ENCODE measurements at places on chromosomes 3 and 15.
A peak's percentile ranks its signal among the peaks of the same experiment; 100 is the strongest.

GRCh38 chr3:159674583-159674982 is 314.1 kb upstream of the IL12A start:
- no peak for DNase-seq

DNA sequence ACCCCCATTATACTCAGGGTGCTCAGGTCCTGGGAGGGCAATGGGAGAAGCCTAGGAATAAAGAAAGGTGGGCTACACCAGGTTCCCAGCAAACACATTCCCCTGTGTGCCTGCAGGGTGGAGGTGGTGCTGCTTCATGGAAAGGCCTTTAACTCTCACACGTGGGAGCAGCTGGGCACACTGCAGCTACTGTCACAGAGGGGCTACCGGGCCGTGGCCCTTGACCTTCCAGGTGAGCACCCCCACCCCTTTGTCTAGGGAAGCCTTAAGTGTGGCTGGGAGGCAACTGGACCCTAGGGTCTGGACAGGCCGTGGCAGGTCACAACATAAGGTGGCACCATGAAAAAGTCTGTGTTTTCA is 3.3 kb downstream of the ABHD14A start:
- DNase-seq, result no peak

- no peak for DNase-seq
Observed at GRCh38 chr15:99408236-99409096, 157.2 kb downstream of the LRRC28 start.

GRCh38 chr3:124688581-124689454 is 41.4 kb upstream of the UMPS start:
- DNase-seq, result peak; percentile 68

- no peak for DNase-seq
Observed at GRCh38 chr15:65421360-65422215, 1.2 kb downstream of the IGDCC4 start.

GRCh38 chr3:81910244-81910852 is 148.9 kb upstream of the GBE1 start:
- no peak for DNase-seq

- no peak for DNase-seq
Observed at GRCh38 chr3:184801241-184801785, 10.7 kb upstream of the VPS8 start.

DNA sequence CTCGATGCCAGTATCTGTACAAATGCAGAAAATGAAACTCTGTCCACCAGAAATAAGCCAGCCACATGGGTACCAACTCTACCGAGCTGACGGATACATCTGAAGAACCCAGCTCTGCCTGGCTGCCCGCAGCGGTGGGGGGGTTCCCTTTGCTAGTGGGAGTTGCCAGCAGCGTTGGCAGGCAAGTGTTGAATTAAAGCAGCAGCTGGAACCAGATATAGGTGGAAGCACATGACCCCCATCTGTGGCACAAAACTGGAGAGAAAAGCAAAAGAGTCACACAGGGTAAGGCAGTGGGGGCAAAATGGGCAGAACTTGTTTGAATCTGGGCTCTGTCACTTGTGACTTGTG is 17.9 kb downstream of the CRYGS start:
- no peak for DNase-seq

DNA sequence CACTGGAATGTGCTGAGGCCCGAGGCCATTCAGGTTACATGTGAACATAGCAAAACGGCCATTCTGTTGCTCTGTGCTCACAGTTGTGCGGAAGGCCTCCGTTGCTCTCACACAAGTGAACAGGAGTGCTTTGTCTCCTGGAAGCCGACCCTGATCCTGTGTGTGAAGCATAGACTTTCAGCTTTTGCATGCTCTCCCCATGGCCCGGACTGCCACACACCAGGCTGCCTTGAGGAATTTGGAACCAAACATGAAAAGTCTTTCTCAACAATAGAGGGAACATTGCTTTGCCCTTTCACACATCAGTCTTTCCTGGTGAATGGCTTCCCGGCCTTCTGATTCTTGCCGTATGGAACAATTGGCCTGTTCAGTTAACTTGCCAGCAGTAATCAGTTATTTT is 154.8 kb upstream of the LRIG1 start:
- no peak for DNase-seq

DNA sequence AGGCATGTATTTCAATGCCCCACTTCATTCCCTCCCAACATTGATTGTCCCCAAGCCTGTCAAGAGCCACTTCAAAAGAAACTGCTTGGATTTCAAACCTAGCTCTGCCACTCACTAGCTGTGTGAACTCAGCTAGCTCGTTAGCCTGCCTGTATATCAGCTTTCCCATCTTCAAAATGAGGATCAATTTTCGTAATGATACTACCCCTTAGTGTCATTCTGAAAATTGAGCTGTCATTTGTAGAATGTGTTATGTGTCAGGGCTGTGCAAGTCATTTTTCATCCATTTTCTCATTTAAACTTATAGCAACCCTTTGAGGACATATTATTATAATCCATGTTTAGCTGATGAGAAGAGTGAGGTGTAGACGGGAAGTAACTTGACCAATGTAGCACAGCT is 88.6 kb downstream of the TRIM42 start:
- DNase-seq, result no peak

GRCh38 chr3:49807431-49808114 is 4.5 kb downstream of the INKA1 start:
- DNase-seq, result no peak

DNA sequence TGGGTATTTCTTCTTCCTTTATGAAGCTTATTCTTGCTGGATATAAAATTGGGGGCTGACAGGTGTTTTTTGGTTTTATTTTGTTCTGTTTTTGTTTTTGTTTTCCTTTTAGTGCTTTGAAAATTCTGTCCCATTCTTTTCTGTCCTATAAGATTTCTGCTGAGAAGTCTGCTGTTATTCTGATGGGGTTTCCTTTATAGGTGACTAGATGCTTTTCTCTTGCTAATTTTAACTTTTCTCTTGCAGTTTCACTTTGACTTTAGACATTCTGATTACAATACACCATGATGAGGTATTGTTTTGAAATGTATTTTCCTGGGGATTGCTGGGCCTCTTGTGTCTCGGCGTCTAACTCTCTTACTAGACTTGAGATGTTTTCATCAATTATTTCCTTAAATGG is 22.8 kb downstream of the TTC14 start:
- DNase-seq, result no peak

DNA sequence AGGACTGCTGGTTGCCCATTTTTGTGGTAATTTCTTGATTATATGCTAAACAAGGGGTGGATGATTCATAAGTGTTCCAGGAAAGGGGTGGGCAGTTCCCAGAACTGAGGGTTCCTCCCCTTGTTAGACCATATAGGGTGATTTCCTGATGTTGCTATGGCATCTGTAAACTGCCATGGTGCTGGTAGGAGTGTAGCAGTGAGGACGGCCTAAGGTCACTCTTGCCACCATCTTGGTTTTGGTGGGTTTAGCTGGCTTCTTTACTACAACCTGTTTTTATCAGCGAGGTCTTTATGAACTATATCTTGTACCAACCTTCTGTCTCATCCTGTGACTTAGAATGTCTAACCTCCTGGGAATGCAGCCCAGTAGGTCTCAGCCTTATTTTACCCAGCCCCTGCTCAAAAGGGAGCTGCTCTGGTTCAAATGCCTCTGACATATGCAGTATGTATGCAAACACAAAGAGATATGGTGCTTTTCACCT is 46.2 kb downstream of the C3orf38 start:
- DNase-seq, result peak; percentile 12

GRCh38 chr15:61031532-61031931 is 197.6 kb downstream of the RORA start:
- no peak for DNase-seq

GRCh38 chr3:128432971-128433836 is 33.5 kb downstream of the DNAJB8 start:
- DNase-seq, result no peak

- no peak for DNase-seq
Observed at GRCh38 chr3:130728037-130728436, 18.6 kb downstream of the PIK3R4 start.

DNA sequence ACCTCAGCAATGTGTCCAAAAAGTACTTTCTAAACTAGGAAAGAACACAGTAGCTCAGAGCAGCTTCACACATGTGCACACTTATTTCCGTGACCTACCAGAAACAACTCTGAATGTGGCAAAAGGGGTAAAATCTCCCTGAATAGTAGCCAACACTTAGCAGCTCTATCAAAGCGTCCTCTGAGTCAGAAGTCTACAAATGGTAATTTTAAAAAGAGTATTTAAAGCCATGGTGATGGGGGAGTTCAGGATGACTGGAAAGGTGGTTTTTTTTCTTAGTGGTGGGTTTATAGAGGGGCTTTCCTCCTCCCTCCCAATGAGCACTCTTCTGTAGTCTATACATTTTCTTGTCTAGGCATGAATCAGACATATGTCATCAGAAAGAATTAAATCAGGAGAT is 223.8 kb upstream of the PRICKLE2 start:
- no peak for DNase-seq

DNA sequence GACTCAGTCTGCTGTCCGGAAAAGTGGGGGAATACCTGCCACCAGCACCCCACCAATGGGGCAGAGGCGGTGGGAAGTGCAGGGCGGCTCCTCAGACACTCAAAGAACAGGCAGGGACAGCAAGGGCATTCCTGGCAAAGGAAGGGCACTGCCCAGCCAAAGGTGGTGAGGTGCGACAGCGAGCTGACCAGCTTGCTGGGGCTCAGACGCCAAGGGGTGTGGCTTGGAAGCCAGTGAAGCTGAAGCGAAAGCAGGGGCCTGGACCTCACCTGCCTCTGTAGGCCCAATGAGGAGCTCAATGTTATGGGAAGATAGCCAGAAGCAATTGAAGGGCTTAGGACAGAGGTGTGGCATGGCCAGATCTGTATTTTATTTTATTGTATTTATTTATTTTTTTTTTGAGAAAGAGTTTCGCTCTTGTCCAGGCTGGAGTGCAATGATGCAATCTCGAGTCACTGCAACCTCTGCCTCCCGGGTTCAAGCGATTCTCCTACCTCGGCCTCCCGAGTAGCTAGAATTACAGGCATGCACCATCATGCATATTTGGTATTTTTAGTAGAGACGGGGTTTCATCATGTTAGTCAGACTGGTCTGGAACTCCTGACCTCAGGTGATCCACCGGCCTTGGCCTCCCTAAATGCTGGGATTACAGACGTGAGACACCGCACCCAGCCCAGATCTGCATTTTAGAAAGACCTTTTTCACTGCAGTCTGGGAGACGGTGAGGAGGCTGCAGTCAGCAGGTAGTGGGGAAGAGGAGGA is 4.4 kb upstream of the LMAN1L start:
- no peak for DNase-seq

DNA sequence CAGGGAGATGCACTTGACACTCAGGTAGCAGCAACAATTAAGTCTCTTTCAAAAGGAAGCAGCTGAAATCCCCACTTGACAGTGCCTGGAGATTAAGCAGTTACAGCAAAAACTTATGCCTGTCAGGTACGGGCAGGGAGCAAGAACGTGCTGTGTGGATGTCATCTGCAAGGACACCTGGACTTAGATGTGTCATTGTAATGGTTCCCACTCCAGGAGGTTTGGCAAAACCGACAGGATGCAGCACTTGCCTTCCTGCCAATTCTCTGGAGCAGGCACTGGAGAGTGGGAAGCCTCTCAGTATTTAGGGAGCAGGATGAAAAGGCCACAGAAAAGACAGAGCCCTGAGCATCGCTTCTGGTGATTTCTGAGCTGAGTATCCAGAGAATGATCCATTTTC is 292.4 kb downstream of the PDCD6IP start:
- no peak for DNase-seq

GRCh38 chr3:78647726-78648125 is 1120.1 kb downstream of the ROBO1 start:
- no peak for DNase-seq

DNA sequence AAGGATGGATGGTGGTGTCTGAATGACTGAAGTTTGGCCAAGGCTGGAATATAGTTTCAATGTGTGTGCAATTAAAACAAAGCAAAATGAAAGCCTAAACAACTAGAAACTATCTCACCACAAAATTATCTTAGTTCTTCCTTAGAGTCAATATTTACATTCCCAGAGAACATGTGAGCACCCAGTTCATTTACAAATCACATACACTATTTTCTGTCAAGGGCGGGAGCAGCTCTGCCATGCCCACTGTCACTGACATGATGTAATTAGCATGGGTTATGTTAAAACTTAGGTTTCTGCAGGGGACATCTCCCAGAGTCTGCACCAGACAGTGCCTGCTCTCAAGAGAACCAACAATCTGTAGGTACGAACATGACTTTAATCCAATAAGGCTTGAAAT is 65.0 kb downstream of the PDZRN3 start:
- DNase-seq, result no peak

- DNase-seq, result no peak
Observed at GRCh38 chr3:34216711-34217335, 418.4 kb downstream of the PDCD6IP start.

GRCh38 chr15:36737430-36737891 is 158.0 kb downstream of the CDIN1 start:
- DNase-seq, result no peak

GRCh38 chr15:68962465-68962864 is 32.1 kb downstream of the SPESP1 start:
- no peak for DNase-seq

GRCh38 chr3:44525060-44525459 is 29.9 kb upstream of the ZKSCAN7 start:
- DNase-seq, result no peak

DNA sequence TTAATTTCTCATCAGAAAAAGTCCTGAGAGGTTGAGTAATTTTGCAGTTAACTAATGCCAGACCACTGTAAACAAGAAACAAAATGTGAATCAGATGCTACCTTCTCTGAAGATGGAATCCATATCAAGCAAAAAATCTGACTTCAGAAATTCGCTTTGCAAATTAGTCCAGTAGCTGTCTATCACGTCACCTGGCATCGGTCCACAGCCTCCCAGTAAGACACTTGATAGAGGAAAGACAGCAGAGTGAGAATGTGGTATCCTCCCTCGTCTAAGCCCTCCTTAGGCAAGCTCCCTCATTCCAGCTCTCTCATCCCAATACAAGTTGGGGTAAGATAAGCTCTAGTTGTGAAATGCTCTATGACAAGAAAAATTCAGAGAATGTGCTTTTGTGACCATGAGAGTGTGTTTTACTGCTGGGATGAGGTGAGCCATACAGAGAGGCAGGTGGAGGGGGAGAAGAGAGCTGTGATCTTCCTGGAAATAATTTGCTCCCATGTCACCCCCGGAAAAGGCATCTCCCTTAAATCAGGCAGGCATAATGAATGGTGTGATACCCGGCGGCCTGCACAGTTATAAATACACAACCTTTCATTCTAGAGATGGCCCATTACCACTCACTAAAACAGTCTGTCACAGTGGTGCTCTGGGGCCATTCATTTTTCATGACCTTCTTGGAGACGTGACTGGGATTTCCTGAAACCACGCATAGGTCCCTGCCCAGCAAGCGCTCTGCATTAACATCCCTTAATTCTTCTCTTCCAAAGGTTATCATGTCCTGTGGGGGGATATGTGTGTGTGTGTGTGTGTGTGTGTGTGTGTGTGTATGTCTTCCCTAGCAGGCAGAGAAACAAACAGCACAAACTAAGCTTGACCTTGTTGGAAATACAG is 602.0 kb upstream of the KCNMB2 start:
- no peak for DNase-seq

GRCh38 chr3:9211155-9211950 is 38.1 kb downstream of the SRGAP3 start:
- no peak for DNase-seq

Measured in activated naive CD4-positive, alpha-beta T cell treated with anti-CD3 and anti-CD28 coated beads, Interleukin-2, amount 50 U/mL, for 16 hours (primary cell).